Stimulated activated CD4-positive, alpha-beta T cell treated with anti-CD3 and anti-CD28 coated beads, Interleukin-4, amount 100 ng/mL, for 24 hours (primary cell): ENCODE measurements at places on chromosomes 2 and 18.

GRCh38 chr2:218367415-218368149, 10.9 kb downstream of the CATIP start:
- peak; percentile 65 for DNase-seq

DNA sequence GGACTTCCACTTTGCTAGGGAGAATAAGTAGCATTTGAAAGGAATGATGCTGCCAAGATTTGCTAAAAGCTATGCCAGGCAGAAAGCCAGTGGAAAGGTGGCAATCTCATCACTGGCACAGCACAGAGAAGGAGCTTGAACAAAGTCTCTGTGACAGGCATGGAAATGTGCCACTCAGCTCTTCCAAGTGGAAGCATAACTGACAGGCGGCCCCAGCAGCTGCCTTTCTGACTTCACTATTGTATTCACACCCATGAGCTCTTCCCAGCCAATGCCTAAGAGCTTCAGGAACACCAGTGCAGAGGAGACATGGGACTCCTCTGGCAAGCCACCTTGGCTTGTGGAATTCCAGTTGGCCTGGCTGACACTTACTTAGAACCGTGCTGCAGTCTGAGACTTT, 134.6 kb upstream of the REG3G start:
- no peak for DNase-seq

DNA sequence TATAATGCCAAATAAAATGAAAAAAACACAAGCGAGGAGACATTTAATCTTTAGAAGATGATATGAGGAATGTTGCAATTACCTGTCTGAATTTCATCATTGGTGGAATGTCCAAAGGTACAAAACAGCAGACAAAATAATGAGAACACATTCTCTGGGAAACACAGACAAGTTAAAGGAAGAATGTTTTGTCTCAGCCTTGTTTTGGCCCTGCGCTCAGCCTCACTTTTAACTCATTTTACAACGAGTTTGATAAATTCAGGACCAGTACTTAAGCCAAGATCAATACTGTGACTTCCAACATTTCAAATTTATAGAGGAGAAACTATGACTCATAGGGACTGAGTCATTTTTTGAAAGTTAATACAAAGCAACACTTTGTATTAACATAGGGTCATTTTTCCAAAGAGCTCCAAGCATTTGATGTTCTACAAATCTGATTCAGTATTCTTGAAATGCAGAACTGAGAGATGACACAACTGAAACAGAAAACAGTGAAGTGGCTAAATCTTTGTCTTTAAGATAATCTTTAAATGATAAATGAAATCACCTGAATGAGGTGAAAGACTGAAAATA, 833.2 kb upstream of the CHAC2 start:
- no peak for DNase-seq

GRCh38 chr18:56162311-56163265, 475.8 kb downstream of the TXNL1 start:
- DNase-seq, result no peak

- DNase-seq, result no peak
Observed at GRCh38 chr2:37920570-37920969, 4.5 kb upstream of the RMDN2 start.

DNA sequence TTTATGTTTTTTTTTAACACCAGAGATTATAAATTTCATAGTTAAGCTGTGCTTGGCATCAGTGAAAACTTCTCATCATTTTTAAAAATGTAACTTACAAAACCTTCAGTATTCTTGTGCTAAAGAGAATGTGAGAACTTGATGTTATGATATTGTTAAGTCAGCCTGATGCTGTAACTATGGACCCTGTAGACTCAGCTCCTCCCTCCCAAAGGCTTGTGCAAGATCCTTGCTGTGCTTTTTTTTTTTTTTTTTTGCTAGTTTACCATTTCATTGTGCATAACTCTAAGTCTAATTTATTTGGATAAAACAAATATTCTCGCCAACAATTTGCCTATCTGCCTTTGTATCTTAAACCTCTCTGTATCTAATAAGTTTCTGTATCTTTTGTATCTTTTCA, 12.9 kb upstream of the TFPI start:
- DNase-seq, result no peak

DNA sequence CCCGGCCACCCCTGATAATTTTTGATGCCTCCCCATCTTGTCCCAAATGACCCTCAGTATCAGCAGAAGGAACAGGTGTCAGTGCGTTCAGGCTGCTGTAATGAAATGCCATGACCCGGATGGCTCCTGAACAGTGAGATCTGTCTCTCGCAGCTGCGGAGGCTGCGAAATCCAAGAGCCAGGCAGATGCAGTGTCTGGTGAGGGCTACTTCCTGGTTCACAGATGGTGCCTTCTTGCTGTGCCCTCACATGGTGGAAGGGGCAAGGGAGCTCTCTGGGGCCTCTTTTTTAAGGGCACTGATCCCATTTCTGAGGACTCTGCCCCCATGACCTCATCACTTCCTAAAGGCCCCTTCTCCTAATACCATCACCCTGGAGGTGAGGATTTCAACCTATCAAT, 152.2 kb downstream of the TWIST2 start:
- DNase-seq, result no peak

GRCh38 chr18:74288730-74289129, 3.0 kb downstream of the CYB5A start:
- no peak for DNase-seq

DNA sequence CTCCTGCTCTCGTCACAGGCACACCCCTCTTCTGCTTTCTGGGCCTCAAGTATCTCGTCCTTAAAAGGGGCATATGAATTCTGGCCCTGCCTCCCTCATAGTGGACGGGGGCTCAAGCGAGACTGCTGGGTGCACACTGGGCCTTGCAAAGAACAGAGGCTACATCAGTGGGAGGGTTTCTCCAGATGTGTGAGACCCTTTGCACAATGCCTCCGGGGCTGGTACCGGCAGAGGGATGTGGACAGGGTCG, 25.0 kb downstream of the CRACDL start:
- no peak for DNase-seq

- DNase-seq, result no peak
Observed at GRCh38 chr2:119491776-119492525, 32.3 kb downstream of the SCTR start.

- DNase-seq, result no peak
Observed at GRCh38 chr2:100244881-100245605, 77.3 kb downstream of the LONRF2 start.

- DNase-seq, result no peak
Observed at GRCh38 chr2:13583609-13584008, 866.9 kb downstream of the TRIB2 start.

GRCh38 chr2:64825831-64826491, 163.2 kb upstream of the SLC1A4 start:
- DNase-seq, result no peak

- no peak for DNase-seq
Observed at GRCh38 chr2:174761837-174762236, 2.4 kb downstream of the CHRNA1 start.

- no peak for DNase-seq
Observed at GRCh38 chr18:23259701-23260681, 124.7 kb downstream of the CABLES1 start.

GRCh38 chr2:44084850-44085249, 83.8 kb upstream of the PPM1B start:
- no peak for DNase-seq

- DNase-seq, result no peak
Observed at GRCh38 chr2:241911551-241911950, 42.0 kb downstream of the RTP5 start.
